ENCODE measurements at places on chromosomes 2 and 18. TPM values are rescaled to one million over a fixed set of nuclear protein-coding genes. Genes with fewer than 3 reads are reported as not detected.
A peak's percentile ranks its signal among the peaks of the same experiment; 100 is the strongest.

- H3K36me3 ChIP-seq: no peaks in the 10 kb centered on the region
- no peak for DNase-seq
- no peaks in the 10 kb centered on the region for H3K27me3 ChIP-seq
- no peak overlapping the region for H3K27ac ChIP-seq
- no peak overlapping the region for H3K4me3 ChIP-seq
These were observed 7.9 kb downstream of the IL1RN start for GRCh38 chr2:113135317-113135716.

DNA sequence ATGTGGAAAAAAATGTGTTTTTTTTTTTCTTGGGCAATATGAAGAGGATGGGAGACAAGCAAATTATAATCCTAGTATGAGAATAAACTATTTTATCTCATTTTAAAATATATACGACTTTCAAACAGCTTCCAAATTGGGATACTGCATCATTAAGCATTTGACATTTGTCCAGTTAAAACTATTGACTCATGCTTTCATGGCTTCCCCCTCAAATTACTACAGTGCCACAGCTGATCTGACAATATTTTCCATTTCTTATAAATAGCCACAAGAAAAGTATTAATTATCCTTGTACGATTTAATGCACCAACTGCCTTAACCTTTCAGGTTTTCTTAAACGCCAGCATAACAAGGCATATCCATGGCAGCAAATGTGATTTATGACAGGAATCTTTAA is 1134.8 kb upstream of the ZEB2 start:
- H3K4me1 ChIP-seq: no peaks in the 10 kb centered on the region
- H3K27ac ChIP-seq: no peak overlapping the region
- no peaks in the 10 kb centered on the region for H3K36me3 ChIP-seq
- DNase-seq: no peak

DNA sequence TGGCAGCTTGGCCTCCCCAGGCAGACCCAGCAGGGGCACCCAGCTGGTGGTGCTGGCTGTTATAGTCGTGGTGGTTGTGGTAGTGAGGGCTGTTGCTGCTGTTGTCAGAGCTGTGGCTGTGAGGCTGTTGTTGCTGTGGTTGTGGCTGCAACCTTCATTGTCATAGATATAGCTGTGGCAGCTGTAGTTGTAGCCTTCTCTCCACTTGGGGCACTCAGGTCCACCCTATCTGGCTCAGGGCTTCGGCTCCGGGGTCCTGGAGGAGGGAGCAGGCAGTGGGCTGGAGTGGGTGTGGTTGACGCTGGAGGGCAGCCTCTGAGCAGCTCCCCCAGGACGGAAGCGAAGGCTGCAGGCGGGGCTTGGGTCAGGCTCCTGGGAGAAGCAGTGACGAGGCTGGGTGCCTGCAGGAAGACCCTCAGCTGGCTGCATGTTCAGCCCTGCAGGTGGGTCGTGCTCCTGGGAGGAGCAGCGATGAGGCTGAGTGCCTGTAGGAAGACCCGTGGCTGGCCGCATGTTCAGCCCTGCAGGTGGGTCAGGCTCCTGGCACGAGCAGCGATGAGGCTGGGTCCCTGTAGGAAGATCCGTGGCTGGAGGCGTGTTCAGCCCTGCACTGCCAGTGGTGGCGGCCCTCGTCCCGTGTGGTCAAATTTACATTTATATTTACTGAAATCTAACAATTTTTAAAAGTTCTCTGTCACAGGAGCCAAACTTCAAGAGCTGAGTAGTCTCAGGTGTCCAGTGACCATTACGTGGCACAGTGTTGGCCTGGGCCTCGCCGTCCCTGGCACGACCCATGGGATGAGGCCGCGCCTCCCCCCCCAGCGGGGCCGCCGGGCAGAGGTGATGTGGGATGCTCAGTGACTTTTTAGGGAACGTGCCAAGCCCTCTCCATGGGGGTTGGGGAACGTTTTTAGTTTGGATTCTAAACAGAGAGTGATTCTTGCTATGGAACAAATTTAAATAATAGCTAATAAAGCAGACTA is 79.2 kb upstream of the PXDN start:
- DNase-seq: peak; percentile 80
- H3K27me3 ChIP-seq: no peaks in the 10 kb centered on the region
- H3K4me3 ChIP-seq: no peak overlapping the region
- no peaks in the 10 kb centered on the region for H3K36me3 ChIP-seq
- H3K27ac ChIP-seq: no peak overlapping the region
- H3K4me1 ChIP-seq: peaks cover 9% of the 10 kb centered on the region

GRCh38 chr18:70073432-70073831 is 125.8 kb upstream of the CD226 start:
- no peaks in the 10 kb centered on the region for H3K27me3 ChIP-seq
- no peaks in the 10 kb centered on the region for H3K36me3 ChIP-seq
- H3K27ac ChIP-seq: no peak overlapping the region
- DNase-seq: no peak
- no peak overlapping the region for H3K4me3 ChIP-seq

DNA sequence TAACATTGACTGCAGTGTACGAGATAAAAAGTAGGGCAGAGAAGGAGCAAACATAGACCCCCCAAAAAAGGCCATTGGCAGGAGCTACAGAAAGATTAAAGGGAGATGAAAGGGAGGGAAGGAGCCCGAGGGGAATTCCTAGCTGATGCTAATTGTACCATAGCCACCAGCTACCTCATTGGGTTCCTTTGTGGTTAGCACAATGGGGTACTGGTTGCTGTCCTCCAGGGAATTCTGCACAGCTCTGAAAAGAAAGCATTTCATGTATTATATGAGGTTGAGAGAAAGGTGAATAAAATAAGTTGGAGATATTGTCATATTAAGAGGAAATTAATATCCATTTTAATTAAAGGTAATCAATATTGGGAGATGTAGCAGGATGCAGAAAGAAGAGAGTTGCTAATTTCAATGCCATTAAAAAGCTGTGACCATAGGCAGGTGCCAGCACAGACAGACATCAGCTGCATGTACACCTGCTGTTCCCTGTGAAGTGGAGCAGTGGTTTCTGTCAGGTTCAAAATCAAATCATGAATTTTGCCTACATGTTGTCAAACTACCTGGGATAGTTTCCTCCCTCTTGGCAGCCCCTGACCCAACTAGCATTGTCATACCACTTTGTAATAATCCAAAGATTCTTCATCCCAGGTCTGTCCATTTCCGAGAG is 185.4 kb upstream of the DLGAP1 start:
- H3K27me3 ChIP-seq: no peaks in the 10 kb centered on the region
- no peaks in the 10 kb centered on the region for H3K4me1 ChIP-seq
- no peaks in the 10 kb centered on the region for H3K36me3 ChIP-seq
- no peak for DNase-seq

GRCh38 chr18:36420826-36421225 is 123.3 kb downstream of the FHOD3 start:
- H3K4me3 ChIP-seq: no peak overlapping the region
- H3K36me3 ChIP-seq: no peaks in the 10 kb centered on the region
- H3K27ac ChIP-seq: no peak overlapping the region
- H3K4me1 ChIP-seq: no peaks in the 10 kb centered on the region
- no peak for DNase-seq

- no peaks in the 10 kb centered on the region for H3K4me1 ChIP-seq
- H3K27ac ChIP-seq: no peak overlapping the region
- H3K27me3 ChIP-seq: no peaks in the 10 kb centered on the region
- H3K4me3 ChIP-seq: no peak overlapping the region
- no peaks in the 10 kb centered on the region for H3K36me3 ChIP-seq
- DNase-seq: no peak
These were observed 2.5 kb upstream of the MREG start for GRCh38 chr2:216015722-216016464.

- H3K27ac ChIP-seq: no peak overlapping the region
- no peak overlapping the region for H3K4me3 ChIP-seq
- no peaks in the 10 kb centered on the region for H3K27me3 ChIP-seq
- H3K4me1 ChIP-seq: no peaks in the 10 kb centered on the region
- no peaks in the 10 kb centered on the region for H3K36me3 ChIP-seq
These were observed 30.3 kb upstream of the GPR17 start for GRCh38 chr2:127615511-127616166.

- no peaks in the 10 kb centered on the region for H3K27me3 ChIP-seq
- H3K4me3 ChIP-seq: no peak overlapping the region
- peaks cover 20% of the 10 kb centered on the region for H3K36me3 ChIP-seq
- no peak for DNase-seq
These were observed 96.5 kb downstream of the CCDC93 start for GRCh38 chr2:117917223-117917917.

DNA sequence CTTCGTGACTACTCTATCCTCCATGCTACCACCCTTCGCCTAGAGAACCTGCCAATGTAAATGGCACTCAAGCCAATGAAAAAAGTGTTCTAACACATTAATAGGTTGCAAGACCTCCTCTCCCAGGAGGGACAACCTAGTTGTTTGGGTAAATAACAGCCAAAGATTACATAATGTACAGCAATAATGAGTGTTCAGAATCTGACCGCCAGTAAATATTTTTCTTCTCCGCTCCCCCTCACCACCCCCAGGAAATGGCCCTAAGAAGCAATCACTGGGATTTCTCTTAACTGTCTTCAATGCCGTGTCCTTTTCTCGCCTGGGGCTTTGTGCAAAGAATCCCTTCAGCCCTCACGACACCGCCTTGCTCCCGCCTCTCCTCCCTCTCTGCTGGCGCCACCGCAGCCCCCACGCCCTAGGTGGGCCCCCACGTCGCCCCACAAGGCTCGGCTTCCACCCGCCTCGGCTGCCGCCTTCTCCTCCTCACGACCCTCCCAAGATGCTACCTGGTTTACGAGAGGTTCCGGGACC is 458 bp downstream of the HYCC2 start:
- no peaks in the 10 kb centered on the region for H3K36me3 ChIP-seq
- no peak for DNase-seq
- H3K27ac ChIP-seq: no peak overlapping the region
- H3K27me3 ChIP-seq: no peaks in the 10 kb centered on the region

DNA sequence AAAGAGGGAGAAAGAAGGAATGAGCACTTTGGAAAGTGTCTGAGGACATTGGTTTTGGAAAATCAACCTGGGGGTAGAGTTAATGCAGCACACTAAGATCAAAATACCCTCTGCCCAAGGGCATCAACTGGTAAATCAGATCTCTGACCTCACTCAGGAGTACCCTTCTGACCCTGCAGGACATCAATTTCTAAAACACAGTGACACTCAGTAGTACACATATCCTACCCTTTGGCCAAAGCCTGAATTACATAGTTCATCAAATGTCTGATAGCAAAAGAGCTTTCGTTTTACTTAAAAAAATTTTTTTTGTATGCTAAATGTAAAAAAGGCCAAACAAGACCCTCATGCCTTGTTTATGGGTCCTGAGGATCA is 118.4 kb upstream of the CTNNA2 start:
- no peak overlapping the region for H3K4me3 ChIP-seq
- peaks cover 2% of the 10 kb centered on the region for H3K4me1 ChIP-seq
- no peak for DNase-seq
- H3K36me3 ChIP-seq: no peaks in the 10 kb centered on the region
- no peak overlapping the region for H3K27ac ChIP-seq
- no peaks in the 10 kb centered on the region for H3K27me3 ChIP-seq

DNA sequence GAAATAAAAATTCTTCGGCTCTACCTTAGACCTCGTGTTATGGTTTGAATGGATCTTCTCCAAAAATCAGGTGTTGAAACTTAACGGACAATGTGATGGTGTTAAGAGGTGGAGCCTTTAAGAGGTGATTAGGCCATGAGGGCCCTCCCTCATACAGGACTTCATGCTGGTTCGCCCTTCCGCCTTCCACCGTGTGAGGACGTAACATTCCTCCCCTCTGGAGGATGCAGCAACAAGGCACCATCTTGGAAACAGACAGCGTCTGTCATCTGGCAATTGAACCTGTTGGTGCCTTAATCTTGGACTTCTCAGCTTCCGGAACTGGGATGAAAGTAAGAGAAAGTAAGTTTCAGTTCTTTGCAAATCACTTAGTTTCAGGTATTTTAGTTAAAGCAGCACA is 126.3 kb upstream of the SPRED2 start:
- H3K27ac ChIP-seq: no peak overlapping the region
- H3K4me1 ChIP-seq: peaks cover 12% of the 10 kb centered on the region
- DNase-seq: no peak
- H3K27me3 ChIP-seq: peaks cover 11% of the 10 kb centered on the region
- no peak overlapping the region for H3K4me3 ChIP-seq

DNA sequence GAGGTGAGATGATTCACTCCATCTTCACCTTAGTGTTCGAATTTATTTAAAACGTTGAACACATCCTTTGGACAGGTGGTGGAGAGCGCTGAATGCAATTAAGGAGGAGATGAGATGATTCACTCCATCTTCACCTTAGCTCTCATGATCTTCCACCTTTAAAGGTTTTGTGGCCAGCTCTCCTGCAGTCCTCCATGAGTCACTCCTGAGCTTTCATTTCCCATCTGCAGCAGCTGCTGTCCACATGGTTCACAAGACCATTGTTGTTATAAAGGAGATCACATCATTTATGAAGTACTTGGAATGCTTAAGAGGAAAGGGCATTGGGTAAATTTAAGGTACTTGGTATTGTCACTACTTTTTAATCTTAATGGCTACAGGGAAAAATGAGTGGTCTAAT is 298.5 kb downstream of the PAX3 start:
- no peaks in the 10 kb centered on the region for H3K36me3 ChIP-seq
- H3K27me3 ChIP-seq: no peaks in the 10 kb centered on the region
- H3K4me3 ChIP-seq: no peak overlapping the region

DNA sequence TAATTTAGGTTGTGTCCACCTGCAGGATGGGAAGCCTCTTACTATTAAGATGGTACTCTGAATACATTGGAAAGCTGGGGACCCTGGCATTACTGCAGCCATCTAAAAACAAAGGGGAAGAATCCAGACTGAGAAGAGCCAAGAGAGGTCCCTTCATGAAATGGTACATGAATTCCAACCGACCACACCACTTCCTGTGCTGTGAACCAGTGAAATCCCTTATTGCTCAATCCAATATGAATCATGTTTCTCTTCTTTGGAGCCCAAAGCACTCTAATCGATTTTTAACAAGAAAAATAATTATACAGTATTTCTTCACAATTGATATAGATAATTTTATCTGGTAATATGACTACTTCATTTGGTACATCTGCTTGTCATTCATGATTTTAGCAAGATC is 479.7 kb upstream of the RAB6C start:
- no peak overlapping the region for H3K4me3 ChIP-seq
- H3K27ac ChIP-seq: no peak overlapping the region
- no peak for DNase-seq
- H3K4me1 ChIP-seq: no peaks in the 10 kb centered on the region

DNA sequence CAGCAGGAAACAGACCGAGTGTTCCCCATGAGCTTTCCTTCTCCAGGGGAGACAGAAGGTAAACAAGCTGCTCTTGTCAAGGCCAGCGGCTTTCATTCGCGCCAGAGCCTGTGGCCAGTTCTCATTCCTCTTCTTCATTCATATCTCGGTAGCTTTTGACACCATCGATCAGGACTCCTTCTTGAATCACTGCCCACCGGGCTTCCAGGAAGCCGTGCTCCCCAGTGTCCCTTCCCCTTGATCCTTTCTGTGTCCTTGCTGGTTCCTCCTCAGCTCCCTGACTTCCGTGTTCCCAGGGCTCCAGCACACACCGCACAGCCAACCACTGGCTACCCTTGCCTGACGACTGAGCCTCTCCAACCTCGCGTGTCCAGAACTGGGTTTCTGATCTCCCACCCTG is 14.1 kb downstream of the SLC66A3 start:
- no peak overlapping the region for H3K4me3 ChIP-seq
- H3K4me1 ChIP-seq: no peaks in the 10 kb centered on the region

GRCh38 chr2:75459565-75460310 is 101.0 kb downstream of the EVA1A start:
- H3K27ac ChIP-seq: no peak overlapping the region
- H3K4me3 ChIP-seq: no peak overlapping the region
- H3K27me3 ChIP-seq: no peaks in the 10 kb centered on the region
- DNase-seq: no peak
- no peaks in the 10 kb centered on the region for H3K4me1 ChIP-seq

BMP10 gene
- not detected for total RNA-seq

RAB6D gene
- 0.22 TPM for total RNA-seq

CD207 gene
- not detected for total RNA-seq
